ENCODE measurements at places on chromosomes 5 and 9.

GRCh38 chr5:124060413-124061067 is 548.6 kb downstream of the CSNK1G3 start:
- no peak for DNase-seq

DNA sequence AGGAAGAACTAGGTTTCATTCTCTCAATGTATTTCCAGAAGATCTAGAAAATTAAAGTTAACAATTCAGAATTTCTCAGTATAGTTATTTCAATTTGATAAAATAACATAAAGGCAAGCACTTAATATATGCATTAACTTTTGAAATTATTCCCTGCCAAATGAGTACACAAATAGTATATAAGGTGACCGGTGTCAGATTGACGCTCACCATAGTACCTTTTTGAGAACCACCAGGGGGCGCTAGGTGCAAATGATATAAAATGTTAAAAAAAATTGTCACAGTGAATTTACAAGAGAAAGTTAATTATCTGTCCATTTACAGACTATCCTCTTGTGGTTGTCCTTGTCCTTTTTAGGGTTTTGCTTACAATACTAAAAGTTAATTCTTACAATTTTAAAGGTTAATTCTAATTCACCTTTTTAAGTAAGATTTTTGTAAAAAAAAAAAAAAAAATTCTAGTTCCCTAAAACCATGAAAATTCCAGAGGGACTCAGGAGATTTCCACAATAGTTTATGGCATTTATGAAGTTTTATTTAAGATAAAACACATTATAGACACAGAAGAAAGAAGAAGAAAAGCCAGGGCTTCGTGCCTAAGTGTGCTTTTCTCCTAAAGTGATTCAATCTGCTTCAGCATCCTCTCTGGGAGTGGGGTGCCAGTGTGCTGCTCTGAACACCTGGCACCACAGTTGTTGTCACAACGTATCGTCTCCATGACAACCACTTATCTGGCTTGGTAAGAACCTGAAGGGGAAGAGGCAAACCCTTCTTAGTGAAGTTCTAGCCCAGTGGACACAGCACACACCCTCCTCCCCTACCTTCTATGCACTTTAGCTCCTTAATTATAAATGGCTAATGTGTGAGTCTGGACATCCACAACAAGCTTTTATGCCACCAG is 1.7 kb downstream of the ADAMTS16 start:
- DNase-seq: peak; percentile 36

- no peak for DNase-seq
These were observed 10.8 kb downstream of the C9orf50 start for GRCh38 chr9:129610213-129610472.

DNA sequence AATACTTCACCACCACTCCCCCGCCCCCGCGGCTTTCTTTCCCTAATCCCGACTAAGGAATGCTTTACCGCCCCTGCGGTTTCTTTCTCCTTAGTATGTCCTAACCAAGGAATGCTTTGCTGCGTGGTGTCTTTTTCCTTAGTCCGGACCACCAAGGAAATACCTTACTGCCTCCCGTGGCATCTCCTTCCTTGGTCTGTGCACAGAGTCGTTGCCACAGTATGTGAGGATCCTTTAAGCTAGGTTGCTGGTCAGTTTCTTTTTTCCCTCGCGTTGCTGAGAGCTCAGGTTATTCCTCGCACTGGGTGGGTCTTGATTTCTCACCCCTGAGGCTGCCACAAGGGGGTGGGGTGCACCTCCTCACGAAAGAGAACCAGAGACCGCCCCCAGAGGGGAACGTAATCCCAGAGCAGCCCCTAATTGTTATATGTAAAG is 309.4 kb downstream of the NR3C1 start:
- DNase-seq: no peak

DNA sequence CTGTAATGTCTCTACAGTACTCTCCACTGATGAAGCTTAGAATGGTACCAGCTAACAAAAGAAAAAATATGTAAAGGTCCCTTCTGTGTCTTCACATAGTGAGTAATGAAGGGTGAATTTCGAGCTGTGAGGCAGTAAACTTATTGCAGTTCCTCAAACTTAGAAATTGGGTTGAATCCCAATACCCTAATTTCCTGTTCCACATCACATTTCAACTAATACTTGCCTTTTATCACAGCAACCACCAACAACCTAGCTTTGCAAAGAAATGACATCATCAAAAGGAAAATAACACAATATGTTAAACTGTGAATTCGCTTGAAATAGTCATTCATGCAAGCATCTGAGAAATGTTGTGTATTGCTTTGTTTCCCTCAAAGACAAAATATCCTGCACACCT is 9.4 kb upstream of the TNFAIP8 start:
- no peak for DNase-seq

GRCh38 chr9:19154135-19154612 is 26.9 kb upstream of the PLIN2 start:
- DNase-seq: no peak

DNA sequence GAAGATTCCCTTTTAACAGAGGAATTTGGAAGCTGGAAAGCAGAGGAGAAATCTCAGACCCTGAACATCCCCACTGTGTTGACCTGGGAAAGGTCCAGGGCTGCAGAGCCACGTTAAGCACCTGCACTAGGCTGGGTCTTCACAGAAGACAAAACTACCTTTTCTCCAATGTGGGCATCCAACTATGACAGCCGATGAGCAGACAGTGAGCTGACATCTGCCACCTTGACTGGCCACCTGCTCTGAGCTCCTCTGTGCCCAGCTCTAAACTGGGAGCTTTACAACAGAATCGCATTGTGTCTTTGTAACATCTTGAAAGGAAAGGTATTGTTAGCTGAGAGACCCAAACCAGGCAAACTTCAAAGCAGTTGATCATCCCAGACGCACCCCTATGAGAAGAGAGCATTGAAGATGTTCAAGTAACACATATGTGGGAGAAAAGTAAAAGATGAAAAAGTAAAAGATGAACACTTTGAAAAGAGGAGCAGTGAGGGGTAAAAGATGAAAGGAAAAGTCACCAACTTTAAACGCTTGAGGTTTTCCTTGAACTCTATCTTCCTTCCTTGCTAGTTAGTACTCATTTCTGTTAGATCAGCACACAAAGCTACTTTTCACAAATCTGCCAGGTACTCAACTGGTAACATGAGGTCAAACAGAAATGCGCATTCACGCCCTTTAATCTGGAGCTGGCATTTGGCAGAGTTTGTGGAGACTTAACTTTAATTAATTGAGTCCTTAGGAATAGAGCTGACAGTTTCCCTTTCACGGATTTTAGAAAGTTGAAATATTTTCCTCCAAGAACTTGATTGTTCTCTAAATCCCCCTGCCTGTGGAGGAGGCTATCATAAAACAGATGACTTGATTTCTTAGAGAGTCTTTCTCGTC is 53.2 kb upstream of the CTXN3 start:
- no peak for DNase-seq

DNA sequence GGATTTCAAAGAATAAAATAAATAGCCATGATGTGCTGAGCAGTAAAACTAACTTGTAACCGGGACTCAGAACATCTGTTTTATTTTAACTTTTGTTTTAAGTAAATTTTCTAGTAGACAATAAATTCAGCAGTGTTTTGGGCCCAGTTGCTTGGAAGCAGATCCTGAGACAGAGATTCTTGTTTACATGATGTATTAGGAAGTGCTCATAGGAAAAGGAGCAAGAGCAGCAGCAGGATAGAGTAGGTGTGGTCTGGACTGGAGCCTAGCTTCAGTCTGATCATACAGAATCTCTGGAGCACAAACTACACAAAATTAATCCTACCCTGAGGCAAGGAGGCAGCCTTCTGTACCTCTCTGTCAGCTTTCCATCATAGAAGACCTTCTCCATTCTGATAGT is 139.2 kb upstream of the CCNH start:
- no peak for DNase-seq

- DNase-seq: peak; percentile 6
These were observed 617.4 kb downstream of the SLCO4C1 start for GRCh38 chr5:101678481-101679193.

- DNase-seq: no peak
These were observed 454.6 kb upstream of the CD180 start for GRCh38 chr5:67651180-67651579.

DNA sequence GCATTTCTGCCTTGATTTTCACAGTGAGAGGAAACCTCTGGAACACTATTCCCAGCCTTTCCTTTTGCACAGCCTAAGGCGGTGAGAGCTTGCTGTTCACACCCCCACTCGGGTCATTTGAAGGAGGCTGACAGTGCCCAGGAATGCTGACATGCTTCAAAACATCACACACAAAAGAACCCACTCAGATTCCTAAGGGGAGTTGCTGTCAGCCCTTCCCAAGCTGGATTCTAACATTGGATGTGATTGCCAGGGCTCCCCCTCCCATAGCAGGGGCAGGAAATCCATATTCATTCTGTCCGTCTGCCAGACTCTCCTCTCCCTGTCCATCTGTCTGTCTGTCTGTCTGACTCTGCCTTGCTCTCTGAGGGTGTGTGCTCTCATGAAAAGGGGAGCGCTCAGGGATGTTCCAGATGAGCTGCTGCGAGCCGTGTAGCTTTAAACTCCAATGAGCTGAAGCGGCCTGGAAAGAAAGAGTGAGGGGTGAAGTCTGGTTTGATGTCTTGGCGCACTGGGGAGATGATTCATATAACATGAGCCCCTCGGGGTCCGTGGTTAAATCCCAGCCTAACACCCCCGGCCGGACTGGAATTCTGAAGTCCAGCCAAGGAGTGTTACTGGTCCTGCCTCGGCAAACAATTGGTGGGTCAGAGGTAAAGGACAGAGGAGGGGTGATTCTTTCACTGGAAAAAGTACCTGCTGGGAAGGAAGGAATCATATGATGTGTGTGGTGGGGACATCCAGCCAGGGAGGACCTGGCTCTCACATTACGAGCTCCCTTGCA is 517.0 kb downstream of the CCDC171 start:
- DNase-seq: no peak

GRCh38 chr5:116135344-116135743 is 50.5 kb downstream of the COMMD10 start:
- DNase-seq: no peak

DNA sequence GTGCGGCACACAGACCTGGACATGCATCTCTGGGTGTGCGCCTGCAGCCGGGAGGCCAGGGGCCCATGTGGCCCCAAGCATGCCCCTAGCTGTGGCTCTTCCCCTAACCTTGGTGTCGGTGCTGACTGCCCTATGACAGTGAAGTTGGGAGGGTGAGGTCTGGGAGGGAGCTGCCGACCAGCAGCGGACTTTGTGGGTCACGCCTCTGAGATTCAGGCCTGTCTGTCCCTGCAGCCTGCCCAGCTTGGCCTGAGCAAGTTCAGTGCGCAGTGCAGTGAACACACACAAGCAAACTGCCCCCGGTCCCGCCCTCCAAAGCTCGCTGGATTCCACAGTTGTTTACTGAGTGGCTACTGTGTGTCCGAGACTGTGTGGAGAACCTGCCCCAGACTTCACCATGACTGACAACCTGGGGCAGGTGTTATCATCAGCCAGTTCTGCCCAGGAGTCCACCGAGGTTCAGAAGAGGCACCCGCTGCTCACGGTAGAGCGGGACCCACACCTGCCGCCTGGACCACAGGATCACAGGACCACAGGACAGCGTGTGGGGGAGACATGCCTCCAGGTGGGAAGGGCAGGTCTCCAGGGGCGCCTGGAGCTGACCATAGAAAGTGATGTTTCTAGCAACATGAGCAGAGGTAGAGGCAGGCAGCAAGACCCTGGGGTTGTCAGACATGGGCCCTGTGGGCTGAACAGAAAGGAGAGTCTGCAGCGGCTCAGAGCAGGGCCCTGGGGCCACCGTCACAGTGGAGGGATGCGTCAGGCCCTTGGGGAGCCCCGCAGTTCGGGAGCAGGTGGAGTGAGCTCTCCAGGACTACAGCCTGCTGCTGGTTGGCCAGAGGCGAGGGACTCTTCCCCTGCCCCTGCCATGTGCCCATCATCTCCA is 105.1 kb downstream of the PHF2 start:
- no peak for DNase-seq

DNA sequence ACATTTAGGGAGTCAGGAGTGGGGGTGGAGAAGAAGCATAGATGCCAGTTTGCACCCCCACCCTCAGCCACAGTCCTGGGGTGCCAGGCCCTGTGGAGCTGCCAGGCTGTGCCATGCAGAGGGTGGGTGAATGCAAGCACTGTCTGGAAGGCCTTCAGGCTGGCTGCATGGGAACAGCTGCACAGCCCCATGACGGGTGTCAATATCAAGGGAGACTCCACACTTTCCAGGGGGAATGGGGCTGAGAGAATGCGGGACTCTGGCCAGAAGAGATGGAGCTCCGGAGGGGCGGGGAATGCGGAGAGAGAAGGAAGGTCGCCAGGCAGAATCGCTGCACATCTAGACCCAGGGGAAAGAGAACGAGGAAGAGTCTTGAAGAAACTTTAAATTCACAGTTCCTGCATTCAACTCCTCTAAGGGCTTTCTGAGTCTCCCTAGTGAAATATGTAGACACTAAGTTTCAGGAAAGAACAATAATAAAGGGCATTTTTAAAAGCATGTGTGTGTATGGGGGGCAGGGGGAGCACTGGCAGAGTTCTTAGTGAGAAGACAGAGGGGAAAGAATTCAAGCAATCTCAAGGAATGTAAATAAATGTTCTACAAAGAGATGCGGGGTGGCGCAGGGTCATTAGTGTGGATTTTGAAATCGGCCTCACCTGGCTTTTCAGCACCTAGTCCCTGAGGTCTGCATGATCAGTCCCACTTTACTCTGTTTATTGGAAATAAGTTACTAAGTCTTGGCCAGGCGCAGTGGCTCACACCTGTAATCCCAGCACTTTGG is 59.1 kb downstream of the BOD1 start:
- peak; percentile 62 for DNase-seq

Measured in hypothalamus (tissue), 51 donors.